ENCODE measurements at places on chromosomes 11 and 22. TPM values are rescaled to one million over a fixed set of nuclear protein-coding genes. Genes with fewer than 3 reads are reported as not detected.

DNA sequence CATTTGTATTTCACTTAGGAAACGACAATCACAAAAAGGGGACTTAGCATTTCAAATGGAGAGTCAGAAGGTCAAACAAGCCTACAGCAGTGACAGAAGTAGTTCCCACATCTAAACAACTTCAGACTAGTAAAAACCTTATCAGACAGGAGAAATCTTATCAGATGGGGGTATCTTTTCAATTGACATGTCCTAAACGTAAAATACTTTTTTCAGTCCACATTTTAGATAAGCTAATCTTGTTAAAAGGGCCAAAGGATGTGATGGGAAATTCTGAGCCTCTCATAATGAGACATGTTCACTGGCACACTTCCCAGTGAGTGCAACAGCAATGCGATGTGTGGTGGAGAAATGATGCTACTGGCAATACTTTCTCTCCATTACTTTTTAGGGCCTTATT, 2.4 kb downstream of the MAPK1 start:
- H3K27ac ChIP-seq: no peak overlapping the region
- H3K27me3 ChIP-seq: no peaks in the 10 kb centered on the region
- H3K4me3 ChIP-seq: no peak overlapping the region
- H3K36me3 ChIP-seq: no peaks in the 10 kb centered on the region
- peaks cover 48% of the 10 kb centered on the region for H3K4me1 ChIP-seq

Gene CCDC34
- 15.2 TPM for polyA plus RNA-seq

Gene CD151
- polyA plus RNA-seq: 201 TPM

Gene ANO1
- polyA plus RNA-seq: 42.7 TPM

Measured in testis (tissue), 5 donors.